Upper lobe of right lung (tissue), 1 donor: ENCODE measurements at places on chromosomes 5 and 9. TPM values are rescaled to one million over a fixed set of nuclear protein-coding genes. Genes with fewer than 3 reads are reported as not detected.

The ERAP2 gene
- 26.9 TPM for total RNA-seq

DNA sequence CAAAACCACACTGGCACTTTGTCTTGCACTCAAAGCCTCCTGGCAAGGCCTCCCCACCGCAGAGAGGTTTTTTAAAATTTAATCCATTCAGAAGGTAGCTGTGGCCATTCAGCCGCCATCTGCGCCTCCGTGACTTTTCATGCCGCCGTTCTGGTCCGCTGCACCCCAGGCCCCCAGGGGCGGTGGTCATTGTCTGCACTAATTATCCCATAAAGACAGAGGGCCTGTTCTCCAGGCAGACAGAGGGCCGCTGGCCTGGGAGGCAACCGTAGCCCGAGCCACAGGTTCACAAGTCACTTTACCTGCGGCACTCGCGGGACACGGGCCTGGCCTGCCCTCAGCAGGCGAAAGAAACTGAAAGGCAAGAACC lies 49.4 kb downstream of the EXD3 start:
- no peak for DNase-seq

- no peak for DNase-seq
Observed at GRCh38 chr5:8081179-8081578, 212.2 kb downstream of the MTRR start.

GRCh38 chr9:99823681-99824377 lies 2.1 kb downstream of the NR4A3 start:
- peak; percentile 78 for DNase-seq

The KIAA1191 gene
- total RNA-seq: 92.6 TPM

The CTXN3 gene
- total RNA-seq: not detected

GRCh38 chr9:78437296-78437695 lies 140.4 kb downstream of the PSAT1 start:
- DNase-seq: no peak

The CDC20B gene
- total RNA-seq: not detected

DNA sequence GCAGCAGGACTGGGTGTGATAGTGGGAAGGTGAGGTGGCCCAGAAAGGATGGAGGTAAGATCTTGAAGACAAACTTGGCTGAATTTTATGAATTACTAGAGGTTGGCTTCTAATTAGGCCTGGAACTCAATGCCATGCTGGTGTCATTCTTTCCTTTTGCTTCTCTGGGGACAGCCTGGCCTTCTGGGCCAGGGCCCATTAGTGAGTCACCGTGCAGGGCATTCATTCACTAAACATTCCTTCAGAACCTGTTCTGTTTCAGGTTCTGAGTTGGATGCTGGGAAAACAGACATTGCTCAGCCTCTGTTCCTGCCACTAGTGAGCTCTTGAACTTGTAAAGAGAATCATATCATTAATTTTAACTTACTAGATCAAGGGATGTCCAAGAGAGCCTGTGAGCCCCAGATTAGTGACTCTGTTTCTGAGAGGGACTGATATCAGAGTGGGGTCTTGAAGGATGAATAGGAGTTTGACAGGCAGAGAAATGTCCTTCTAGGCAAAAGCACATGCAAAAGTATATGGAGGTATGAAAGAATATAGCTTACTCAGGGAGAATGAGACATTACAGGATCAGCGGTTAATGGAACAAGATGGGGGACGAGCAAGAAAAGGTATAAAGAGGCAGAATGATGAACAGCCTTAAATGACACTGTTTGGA lies 66.5 kb downstream of the LHX2 start:
- no peak for DNase-seq

The AGXT2 gene
- not detected for total RNA-seq

DNA sequence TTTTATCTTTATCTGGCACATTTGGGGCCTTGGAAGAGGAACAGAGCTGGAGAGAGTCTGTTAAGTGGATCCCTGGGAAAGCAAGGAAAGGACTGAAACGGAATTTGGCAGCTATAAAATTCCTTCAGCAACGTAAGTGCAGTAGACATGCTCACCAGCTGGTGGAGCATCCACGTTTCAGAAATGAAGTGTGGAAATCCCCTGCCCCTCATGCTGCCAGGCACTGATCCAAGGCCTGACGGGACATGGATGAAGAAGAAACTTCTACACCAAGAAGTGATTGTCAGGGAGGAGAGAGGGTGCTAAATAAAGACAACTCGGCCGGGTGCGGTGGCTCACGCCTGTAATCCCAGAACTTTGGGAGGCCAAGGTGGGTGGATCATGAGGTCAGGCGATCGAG lies 209.3 kb downstream of the ROR2 start:
- no peak for DNase-seq

DNA sequence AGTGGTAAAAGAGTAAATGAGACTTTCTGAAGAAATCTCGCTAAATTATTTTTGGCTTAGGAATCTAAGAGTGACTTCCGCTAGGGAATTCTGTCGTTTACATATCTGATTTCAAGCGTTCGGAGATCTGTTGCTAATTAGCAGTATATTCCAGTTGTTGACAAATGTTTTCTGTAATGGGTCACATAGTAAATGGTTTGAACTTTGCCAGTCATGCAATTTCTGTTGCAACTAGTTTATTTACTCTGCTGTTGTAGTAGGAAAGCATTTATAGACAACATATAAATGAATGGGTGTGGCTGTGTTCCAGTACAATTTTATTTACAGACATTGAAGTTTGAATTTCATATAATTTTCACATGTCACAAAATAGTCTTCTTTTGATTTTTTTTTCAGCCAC lies 57.4 kb upstream of the JAK2 start:
- DNase-seq: no peak

DNA sequence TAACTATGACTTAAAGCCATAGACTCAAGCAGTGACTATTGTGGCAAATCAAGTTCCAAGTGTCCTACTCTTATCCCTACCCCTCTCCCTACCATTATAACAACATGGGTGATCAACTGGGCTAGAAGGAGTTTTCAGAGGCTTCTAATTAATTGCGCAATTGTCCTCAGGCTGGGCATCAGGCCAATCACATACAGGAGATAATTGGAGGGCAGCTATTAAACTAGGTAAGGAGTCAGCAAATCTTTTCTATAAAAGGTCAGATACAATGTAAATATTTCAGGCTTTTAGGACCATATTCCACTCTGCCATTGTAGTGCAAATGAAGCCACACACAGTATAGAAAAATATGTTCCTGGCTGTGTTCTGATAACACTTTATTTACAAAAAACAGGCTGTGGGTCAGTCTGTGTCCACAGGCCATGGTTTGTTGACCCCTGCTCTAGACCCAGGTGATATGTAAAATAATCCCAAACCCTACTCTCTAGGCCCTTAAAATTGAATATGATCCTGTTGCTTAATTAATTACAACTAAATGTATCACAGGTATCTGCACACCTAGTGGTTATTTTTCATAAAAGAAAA lies 141.4 kb upstream of the PIK3R1 start:
- DNase-seq: no peak

DNA sequence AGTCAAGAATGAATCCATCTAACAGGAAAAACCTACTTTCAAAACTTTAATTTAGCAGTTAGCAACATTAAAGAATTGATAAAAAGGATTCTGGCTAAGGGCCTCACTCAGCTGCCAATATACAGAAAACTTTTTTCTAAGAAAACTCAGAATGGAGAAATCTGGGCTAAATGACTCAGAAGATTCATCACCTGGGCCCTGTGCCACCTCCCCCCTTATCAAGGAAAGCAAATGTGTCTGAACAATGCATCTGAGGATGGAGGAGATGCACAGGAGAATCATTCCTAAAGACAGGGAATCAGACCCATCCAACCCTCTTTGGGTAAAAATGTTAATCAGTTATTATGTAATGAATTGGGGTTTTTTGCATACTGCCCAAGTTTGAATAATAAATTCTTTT lies 592.0 kb upstream of the DMAC1 start:
- no peak for DNase-seq

DNA sequence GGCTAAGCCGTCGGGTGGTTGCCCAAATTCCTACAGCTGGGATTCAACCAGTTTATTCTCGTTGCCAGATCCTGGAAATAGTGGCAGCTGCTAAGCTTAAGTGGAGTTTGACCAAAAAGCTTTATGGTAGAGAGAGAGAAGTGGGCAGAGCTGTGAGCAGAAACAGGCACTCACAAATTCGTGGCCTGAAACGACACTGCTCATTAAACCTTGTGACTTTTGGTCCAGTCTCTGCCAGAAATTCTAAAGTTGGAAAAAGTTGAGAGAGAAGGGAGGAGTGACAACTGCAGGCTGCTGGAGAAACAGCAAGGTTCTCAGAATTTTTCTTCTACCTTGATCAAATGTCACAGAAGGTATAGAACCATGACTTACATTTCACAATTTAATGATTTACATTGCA lies 131.5 kb downstream of the MTX3 start:
- no peak for DNase-seq

- DNase-seq: no peak
Observed at GRCh38 chr9:7363777-7364477, 435.7 kb downstream of the DMAC1 start.

The LHFPL2 gene
- total RNA-seq: 41.0 TPM

The DHX29 gene
- total RNA-seq: 20.7 TPM

The HINT1 gene
- total RNA-seq: 147 TPM

DNA sequence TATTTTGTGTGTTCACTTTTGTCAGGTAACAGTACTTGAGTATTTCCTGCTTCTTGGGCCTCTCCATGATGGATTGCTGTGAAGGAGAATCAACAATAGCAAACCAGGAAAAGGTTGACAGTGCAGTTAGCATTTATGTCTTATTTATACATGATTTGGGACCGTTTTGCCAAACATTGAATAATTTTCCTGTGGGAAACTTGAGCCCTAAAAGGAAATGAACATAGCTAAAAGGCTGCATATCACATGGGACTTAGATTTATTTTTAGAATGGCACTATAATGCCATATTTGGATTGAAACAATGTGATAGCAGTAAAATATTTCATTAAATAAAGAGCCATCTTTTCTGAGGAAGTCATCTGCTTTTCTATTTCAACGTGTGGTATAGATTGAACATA lies 15.3 kb downstream of the GPR21 start:
- DNase-seq: no peak

The RNF145 gene
- total RNA-seq: 220 TPM

- no peak for DNase-seq
Observed at GRCh38 chr5:151048526-151048925, 28.1 kb downstream of the GPX3 start.

DNA sequence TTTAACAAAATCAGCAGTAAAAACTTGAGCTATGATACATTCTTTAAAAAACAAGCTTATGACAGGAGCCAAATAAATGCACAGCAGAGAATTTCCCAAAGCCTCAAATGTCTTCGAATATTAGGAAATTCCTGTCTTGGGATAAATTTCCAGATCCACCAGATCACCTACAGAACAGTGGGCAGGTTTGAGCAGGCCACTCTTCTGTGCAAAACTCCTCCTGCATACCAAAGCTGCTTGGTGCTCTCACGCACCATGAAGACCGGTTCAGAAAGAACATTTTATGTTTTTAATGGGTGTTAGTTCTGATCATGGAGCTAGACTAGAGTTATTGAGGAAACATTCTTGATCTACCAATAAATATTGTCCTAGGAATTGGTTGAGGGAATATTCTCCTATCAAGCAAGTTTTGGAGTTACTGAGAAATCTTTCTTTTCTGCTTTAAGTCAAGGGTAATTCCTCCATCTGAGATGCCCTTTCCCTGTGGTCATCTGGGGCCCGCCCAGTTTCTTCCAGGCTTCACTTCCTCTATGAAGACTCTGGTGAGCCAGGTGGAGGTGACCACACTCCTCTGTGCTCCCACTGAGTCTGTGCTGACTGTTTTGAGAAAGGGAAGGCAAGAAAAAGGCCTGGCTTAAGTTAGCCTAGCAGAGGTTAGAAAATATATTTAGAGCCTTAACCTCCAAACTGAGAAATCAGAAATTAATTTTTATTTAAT lies 17.9 kb downstream of the TNFSF15 start:
- DNase-seq: no peak

GRCh38 chr5:178383301-178383918 lies 150.8 kb upstream of the PHYKPL start:
- DNase-seq: no peak

The IL9 gene
- not detected for total RNA-seq

The SREK1 gene
- 65.9 TPM for total RNA-seq

The TLX3 gene
- not detected for total RNA-seq

- DNase-seq: no peak
Observed at GRCh38 chr5:136033848-136034247, 5.1 kb downstream of the TGFBI start.
